HEK293T (cell line): ENCODE measurements at places on chromosomes 7 and 10.

DNA sequence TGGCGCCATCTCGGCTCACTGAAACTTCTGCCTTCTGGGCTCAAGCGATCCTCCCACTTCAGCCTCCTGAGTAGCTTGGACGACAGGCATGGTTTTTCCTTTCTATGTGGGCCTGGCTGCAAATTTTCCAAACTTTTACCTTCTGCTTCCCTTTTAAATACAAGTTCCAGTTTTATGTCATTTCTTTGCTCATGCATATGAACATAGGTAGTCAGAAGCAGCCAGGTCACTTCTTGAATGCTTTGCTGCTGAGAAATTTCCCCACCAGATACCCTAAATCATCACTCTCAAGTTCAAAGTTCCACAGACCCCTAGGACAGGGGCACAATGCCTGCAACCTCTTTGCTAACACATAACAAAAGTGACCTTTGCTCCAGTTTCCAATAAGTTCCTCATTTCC, 21.6 kb upstream of the RPEL1 start:
- no peak for DNase-seq

GRCh38 chr10:104608091-104608828, 32.8 kb upstream of the SORCS3 start:
- no peak for DNase-seq

DNA sequence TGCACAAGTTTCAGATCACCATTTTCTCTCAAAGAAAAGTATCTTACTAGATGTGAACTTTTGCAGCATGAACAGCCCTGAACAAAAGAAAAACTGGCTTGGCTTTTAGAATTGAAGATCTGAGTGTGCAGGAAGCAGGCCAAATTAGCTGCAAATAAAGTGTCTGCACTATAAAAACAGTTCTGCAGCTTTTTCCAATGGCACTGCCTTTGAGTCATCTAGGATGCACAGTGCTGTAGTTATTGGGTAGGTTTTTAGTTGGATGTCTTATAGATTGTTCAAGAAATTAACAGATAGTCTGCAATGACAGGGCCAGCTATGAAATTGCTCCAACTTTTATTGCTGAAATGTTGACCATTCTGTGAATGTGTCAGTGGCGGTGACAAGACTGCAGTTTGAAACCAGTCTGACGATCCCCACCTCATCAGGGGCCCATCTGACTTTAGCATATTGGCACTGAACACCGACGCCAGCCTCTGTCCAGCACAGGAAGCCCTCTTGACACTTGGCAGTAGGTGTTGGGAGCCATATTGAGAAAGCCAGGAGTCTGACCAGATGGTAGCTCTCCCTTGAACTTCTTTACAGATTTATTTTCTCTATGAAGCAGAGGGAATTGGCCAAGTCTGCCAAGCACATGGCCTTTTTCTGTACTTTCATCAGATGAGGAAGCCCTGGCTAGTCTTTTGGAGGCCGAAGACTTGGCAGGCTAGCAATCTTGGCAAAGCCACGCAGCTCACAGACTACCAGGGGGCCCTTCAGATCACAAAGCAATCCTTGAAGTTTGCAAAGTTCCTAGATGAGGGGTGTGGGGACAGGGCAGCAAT, 490.6 kb downstream of the NEBL start:
- DNase-seq = no peak

DNA sequence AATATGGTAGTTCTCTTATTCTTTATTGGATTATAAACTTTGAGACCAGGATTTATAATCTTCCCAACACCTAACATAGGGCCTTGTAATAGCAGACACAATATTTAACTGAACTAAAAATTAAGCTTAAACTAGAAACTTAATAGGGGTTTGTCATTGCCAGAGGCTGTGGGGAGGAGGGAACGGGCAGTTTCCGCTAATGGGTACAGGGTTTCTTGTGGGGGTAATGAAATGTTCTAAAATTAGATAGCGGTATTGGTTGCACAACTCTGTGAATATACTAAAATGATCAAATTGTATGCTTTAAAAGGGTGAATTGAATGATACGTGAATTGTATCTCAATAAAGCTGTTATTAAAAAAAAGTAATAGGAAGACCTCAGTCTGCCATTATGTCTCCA, 45.4 kb downstream of the NT5C2 start:
- DNase-seq = no peak

DNA sequence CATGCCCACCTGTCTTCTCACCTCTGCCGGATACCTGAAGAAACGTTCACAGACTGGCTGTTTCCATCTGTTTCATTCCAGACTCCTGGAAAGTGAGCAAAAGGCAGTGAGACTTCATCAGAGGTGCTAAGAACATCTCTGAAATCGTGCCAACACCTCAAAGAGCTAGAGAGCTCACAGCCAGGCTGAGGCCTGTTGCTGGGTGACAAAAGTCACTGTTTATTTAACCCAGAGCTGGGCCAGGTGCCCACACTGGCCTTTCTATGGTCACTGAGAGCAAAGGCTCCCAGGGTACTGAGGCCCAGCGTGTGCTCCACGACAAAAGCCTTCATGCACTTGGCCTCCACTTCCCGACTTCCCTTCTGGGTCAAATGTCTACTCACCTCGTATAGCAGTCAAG, 3.7 kb upstream of the NANOS1 start:
- no peak for DNase-seq

- DNase-seq = no peak
These were observed 5.6 kb upstream of the PPP1R35 start for GRCh38 chr7:100441641-100442535.

DNA sequence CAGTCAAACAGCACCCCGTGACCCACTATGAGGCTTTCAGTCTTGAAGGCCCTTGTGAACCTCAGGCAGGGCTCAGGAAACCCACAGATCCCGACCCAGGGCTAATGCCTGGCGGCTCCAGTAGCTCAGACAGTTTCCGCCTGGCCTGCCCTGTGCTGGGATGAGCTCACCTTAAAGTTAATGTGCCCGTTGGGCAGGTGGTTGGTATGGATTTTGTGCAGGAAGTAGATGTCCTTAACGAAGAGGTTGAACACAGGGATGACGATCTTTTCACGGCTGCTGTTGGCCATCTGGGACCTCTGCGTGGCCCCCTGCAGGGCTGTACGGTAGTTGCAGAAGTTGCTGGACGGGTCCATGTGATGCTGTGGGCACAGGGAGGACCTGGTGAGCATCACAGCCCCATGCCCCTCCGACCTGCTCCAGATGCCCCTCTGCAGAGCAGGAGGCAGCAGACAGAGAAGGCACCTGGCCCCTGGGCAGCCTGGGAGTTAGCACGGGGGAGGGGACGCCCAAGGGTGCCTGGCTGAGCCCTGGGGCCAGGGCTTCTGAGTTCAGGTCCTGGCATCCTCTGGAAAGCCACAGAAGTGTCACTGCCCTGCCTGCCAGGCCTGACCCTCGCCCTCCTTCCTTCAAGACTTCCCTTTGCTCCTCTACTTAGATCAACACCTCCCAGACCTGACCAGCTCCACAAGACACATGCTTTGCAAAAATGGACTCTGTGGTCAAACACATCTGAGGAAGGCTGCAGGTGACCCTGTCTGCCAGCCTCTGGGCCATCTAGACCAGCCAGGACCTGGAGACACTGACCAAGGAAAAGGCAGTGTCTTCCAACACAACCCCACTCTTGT, 59.8 kb downstream of the CSGALNACT2 start:
- DNase-seq = peak; percentile 64

DNA sequence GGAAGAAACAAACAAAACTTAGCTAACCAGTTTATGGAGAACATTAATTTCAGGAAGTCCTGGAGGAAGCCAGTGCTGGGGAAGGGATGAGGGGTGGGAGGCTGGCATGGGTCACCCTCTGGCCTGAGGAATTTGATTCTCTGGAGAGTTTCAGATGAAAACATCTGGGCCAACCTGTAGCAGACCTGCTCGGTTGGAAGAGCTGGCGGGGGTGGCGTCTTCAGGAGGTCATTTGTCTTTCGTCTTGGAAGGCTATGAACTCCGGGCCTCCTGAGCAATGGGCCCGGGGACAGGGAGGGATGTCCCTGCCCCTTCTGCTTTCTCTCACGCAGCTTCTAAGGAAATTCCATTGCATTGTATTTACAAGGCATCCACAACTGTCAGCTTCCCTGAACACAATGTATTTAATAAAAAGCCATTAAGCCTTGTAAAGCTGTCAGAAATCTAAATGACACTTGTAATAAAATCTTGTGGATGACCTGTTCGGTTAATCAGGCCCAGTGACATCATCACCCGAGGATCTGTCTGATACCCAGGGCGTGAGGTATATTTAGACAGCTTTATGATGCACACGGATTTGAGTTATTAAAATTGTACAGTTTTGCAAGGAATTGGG, 250.5 kb downstream of the RAB11FIP2 start:
- DNase-seq = peak; percentile 31

DNA sequence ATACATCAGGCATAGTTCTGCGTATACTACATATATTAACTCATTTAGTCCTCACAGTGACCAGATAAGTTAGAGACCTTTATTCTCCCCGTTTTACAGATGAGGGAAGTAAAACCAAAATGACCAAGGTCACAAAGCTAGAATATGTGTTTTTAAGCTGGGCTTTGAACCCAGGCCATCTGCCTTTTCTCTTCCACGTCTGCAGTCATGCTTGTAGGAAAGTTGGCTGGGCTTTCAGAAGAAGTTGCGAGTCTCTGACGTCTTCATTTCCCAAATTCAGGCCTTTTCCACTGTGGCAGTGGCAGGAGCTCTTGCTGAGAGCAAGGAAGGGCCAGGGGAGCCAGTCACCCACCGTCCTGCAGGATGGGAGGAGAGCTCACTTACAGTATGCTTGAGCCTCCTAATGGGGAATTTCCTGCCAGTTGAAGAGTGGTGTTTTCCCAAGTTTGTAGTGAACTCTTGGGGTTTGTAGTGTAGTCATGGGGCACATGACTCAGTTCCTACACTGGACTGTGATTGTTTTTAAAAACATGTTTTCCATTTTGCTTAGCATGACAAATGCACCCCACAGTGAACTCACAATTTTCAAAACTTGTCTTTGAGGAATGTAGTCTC, 34.2 kb downstream of the CYP17A1 start:
- no peak for DNase-seq

DNA sequence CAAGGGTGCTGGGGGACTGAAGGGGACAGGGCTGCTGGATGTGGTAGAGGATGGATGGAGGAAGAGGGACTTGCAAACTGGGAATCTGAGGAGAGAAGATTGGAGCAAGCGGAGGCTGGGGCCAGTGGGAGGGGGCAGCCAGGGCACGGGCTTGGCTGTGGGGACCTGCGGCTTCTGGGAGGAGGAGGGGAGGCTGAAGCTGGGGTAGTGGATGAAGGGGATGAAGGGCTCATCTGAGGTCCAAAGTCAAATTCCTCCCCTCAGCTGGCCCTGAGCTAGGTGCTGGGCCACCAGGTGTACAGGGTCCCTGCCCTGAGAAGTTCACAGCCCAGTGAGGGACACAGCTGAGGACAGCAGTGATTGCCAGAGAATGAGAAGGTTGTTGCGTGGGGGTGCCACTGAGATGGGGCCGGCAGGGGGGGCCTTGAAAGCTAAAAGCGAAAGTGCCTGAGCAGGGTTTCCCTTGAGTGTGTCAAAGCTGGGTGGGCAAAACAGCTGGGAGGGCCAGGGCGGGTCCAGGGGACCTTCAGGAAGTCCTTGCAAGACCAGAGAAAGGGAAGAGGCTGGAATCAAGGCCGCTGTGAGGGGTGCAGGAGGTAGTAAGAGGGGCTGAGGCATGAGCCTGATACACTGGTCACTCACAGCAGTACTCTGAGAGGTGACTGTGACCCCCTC, 75.2 kb downstream of the MYL10 start:
- DNase-seq = no peak

DNA sequence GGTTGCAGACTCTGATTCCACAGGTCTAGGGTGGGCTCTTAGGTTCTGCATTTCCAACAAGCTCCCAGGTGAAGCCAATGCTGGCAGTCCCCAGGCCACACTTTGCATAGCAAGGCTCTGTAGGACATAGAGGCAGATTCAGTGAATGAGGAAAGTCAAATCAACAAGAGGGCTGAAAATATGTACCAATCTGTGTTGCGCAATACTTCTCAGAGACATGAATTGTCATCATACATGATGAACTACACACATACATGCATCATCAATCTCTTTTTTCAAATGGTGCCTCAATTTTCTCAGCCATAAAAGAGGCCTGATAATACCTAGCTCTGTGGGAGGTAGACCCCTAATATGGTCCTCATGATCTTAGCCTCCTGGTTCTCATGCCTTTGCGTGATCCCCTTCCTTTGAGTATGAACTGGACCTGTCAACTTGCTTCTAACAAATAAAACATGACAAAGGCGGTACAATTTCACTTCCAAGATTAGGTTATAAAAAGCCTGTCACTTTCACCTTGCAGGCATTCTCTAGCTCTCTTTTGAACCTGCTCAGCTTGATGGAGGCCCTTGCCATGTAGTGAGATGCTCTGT, 49.0 kb downstream of the PIK3CG start:
- DNase-seq = no peak

GRCh38 chr10:117889664-117890063, 157.1 kb downstream of the RAB11FIP2 start:
- no peak for DNase-seq

DNA sequence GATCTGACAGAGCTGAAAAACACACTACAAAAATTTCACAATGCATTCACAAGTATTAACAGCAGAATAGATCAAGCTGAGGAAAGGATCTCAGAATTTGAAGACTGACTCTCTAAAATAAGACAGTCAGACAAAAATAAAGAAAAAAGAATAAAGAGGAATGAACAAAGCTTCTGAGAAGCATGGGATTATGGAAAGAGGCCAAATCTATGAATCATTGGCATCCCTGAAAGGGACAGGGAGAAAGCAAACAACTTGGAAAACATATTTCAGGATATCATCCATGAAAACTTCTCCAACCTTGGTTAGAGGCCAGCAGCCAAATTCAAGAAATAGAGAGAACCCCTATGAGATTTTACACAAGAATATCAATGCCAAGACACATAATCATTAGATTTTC, 804.8 kb upstream of the IGFBP3 start:
- DNase-seq = no peak

DNA sequence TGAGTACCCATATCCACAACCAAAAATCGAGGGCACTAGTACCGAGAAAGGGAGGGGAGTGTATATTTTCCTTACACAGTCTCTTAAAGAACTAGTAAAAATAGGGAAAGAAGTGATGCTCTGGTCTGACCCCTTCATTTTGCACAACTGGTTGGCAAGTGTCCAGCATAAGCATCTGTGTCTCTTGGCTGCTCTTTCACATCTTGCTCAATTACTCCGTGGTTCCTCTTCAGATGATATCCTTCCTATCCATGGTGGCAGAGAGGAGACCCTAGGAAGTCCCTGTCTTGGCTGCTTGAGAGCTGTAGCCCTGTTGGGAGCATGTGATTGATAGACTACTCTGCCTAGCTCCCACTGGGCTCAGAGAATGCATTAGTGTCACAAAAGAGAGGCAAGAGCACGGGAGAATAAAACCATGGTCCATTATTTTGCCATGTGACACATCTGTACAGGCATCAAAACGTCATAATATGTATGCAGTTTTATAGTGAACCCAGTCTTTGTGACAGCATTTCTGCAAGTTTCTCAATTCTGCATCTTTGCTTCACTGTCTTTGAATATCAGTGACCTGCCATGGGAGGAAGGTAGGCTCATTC, 111.8 kb upstream of the ANKRD1 start:
- no peak for DNase-seq
